ENCODE measurements at places on chromosomes 5 and 9. TPM values are rescaled to one million over a fixed set of nuclear protein-coding genes. Genes with fewer than 3 reads are reported as not detected.

GRCh38 chr5:39675676-39676075 lies 250.9 kb upstream of the DAB2 start:
- no peak for DNase-seq
- no peaks in the 10 kb centered on the region for H3K36me3 ChIP-seq
- H3K27ac ChIP-seq = no peak overlapping the region
- H3K27me3 ChIP-seq = no peaks in the 10 kb centered on the region
- H3K4me3 ChIP-seq = no peak overlapping the region

The MLANA gene
- total RNA-seq = not detected

DNA sequence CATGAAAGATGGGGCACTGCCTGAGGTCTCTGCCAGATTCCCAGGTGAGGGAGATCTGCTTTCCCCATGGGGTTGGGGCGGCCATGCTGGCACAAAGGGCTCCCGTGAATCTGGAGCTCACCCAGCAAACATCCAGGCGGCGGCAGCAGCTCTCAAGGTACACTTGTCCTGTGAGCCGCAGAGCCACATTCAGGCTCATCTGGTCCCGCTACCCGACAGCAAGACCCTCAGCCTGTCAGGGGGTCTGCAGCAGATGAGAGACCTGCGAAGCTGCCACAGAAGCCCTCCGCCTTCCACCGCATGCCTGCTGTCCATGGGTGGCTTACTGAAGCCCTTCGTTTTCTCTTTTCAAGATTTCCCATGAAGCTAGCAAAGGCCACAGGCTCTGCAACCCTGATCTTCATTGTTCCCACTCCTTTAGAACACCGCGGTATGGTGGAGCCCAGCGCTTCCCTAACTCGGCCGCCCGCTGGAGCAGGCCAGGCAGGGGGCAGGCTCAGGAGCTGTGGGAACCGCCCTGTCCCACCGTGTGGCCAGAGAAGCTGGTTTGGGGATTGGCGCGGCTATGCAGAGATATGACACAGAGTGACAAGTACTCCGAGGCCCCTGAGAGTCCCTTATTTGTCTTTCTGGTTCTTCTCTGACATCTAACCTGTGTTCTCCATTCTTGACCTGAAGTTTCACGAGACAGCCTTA lies 8.8 kb downstream of the LRRC14B start:
- no peaks in the 10 kb centered on the region for H3K4me1 ChIP-seq
- H3K27ac ChIP-seq = no peak overlapping the region
- H3K27me3 ChIP-seq = no peaks in the 10 kb centered on the region
- DNase-seq = no peak
- no peak overlapping the region for H3K4me3 ChIP-seq

The NPM1 gene
- 455 TPM for total RNA-seq

GRCh38 chr9:125260561-125260960 lies 1.1 kb upstream of the GAPVD1 start:
- H3K36me3 ChIP-seq = no peaks in the 10 kb centered on the region
- H3K27ac ChIP-seq = no peak overlapping the region
- H3K4me1 ChIP-seq = peaks cover 36% of the 10 kb centered on the region
- DNase-seq = no peak

DNA sequence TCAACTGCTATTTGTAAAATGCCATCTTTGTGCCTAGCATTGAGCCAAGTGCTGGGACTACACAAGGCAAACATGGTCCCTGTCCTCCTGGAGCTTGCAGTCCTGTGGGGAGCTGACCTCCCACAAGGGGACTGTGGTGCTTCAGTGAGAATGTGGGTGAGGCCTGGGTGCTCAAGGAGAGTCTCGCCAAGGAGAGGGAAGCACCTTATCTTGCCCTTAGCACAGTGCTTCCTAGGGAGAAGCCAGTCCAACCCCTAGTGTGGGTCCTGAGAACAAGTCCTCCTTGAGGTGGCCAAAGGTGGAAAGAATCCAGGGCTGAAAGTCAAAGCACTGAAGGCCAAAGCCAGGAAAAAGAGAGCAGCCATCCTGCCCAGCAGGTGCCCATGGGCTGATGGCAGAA lies 31.1 kb upstream of the MVB12B start:
- no peak overlapping the region for H3K27ac ChIP-seq
- H3K36me3 ChIP-seq = no peaks in the 10 kb centered on the region
- no peak overlapping the region for H3K4me3 ChIP-seq

GRCh38 chr5:149735066-149735465 lies 5.0 kb downstream of the PPARGC1B start:
- no peaks in the 10 kb centered on the region for H3K36me3 ChIP-seq
- H3K4me3 ChIP-seq = no peak overlapping the region
- peak; percentile 5 for DNase-seq
- H3K4me1 ChIP-seq = peaks cover 10% of the 10 kb centered on the region
- H3K27me3 ChIP-seq = no peaks in the 10 kb centered on the region
- no peak overlapping the region for H3K27ac ChIP-seq

The RPL12 gene
- total RNA-seq = 1,286 TPM

- H3K27ac ChIP-seq = no peak overlapping the region
- no peaks in the 10 kb centered on the region for H3K27me3 ChIP-seq
- no peak overlapping the region for H3K4me3 ChIP-seq
- no peaks in the 10 kb centered on the region for H3K36me3 ChIP-seq
- peaks cover 15% of the 10 kb centered on the region for H3K4me1 ChIP-seq
Observed at GRCh38 chr5:111753884-111754589, 3.0 kb downstream of the NREP start.

DNA sequence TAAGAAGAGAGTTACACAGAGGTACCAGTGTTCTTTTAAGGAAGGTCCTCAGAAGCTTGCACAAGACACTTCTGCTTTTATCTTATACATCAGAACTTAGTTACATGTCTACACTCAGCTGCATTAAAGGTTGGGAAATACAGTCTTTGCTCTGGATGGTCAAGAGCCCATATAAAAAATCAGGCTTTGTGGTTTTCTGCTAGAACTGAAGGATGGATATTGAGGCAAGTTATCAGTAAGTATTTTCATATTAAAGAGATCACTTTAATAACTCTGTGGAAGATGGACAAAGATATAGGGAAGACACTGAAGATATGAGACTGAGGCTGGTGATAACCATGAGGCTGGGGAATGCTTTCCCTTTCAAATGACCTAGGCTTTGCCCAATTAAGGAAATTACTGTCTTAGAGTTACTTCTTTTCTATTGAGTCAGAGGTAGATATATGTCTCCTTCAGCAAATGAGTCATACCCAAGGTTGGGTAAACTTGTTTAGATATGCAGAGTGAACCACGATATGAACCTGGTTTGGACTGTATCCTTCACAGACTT lies 87.0 kb upstream of the TNC start:
- H3K27me3 ChIP-seq = no peaks in the 10 kb centered on the region
- H3K27ac ChIP-seq = no peak overlapping the region
- no peaks in the 10 kb centered on the region for H3K4me1 ChIP-seq
- no peak for DNase-seq
- no peak overlapping the region for H3K4me3 ChIP-seq
- no peaks in the 10 kb centered on the region for H3K36me3 ChIP-seq

The FSTL4 gene
- 0.10 TPM for total RNA-seq

The RFK gene
- total RNA-seq = 37.5 TPM

DNA sequence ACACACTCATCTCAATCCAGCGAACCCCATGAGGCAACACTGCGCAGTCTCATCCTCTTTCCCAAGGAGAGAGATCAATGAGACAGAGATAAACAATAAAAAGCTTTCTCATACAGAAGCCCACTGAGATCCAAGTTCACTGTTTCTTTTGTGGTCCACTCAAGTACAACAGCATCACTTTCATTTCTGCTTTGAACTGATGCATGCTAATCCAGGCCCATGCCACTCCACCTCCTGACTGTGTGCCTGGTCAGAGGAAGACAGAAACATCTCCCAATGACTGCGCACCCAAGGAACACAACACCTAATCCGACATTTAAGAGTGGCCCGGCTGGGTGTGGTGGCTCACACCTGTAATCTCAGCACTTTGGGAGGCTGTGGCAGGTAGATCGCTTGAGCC lies 104.0 kb downstream of the SERINC5 start:
- H3K4me3 ChIP-seq = no peak overlapping the region
- H3K27me3 ChIP-seq = no peaks in the 10 kb centered on the region
- DNase-seq = no peak
- H3K36me3 ChIP-seq = no peaks in the 10 kb centered on the region

The C9orf153 gene
- not detected for total RNA-seq

The ZNF462 gene
- total RNA-seq = 33.3 TPM

- H3K27ac ChIP-seq = no peak overlapping the region
- H3K4me1 ChIP-seq = no peaks in the 10 kb centered on the region
- no peak for DNase-seq
- H3K4me3 ChIP-seq = no peak overlapping the region
- H3K36me3 ChIP-seq = no peaks in the 10 kb centered on the region
- H3K27me3 ChIP-seq = no peaks in the 10 kb centered on the region
Observed at GRCh38 chr9:111948951-111949350, 52.3 kb downstream of the UGCG start.

The SLC36A3 gene
- total RNA-seq = not detected

DNA sequence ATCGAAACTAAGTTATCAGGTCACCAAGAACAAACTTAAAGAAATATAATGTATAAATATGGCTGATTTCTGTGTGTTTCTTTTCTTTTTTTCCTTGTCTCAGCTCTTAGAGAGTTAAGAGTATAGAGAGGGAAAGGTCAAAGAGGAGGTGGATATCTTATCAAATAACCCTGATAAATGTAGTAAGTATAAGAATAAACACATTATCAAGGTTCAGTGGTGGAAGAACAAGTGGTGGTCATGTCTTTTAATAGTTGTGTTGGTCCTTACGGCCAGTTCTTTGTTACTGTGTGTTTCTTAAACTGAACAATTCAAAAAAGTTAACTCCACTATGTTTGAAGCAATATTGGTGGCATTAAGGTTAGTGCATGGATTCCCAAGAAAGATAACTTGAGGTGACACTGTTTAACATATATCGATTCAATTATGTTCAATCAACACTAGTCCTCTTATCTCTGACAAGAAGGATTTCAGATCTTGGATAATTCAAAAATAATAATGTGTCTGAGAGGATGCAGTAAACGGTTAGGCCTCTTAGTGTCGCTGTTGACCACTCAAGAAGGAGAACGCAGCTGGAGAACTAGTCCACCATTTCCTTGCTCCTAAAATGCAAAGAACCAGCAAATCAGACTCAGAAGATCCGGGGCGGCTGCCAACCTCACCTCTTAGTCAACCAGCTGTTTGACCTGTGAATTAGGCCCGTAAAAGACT lies at the start of gene PCDHGA3:
Gene PCDHGA3, plus strand, starts transcription at position 588 of the 711 bp plus-strand sequence. CDS start 205 bp downstream, outside the sequence.
- DNase-seq = no peak
- no peaks in the 10 kb centered on the region for H3K4me1 ChIP-seq
- no peaks in the 10 kb centered on the region for H3K36me3 ChIP-seq
- no peak within 1 kb of the TSS for H3K4me3 ChIP-seq
